Jurkat, Clone E6-1 (cell line): ENCODE measurements at places on chromosomes 2 and 18.

DNA sequence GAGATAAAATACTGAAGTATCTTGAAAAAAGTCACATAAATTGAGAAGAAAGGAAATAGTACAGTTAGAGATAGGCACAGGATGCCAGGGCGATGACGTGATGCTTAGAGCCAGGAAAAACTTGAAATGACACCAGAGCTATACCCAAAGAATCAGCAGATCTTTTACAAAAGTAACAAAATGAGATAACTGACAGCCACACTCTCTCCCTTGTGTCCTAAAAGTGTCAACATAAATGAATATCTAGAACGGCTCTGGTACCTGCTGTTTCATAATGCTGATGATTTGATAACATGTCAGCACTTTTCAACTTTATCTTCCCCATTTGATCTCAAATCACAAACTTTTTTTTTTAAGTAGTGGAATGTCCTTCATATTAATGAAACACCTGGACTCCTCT, 45.6 kb upstream of the ZC3H15 start:
- no peak for DNase-seq

- DNase-seq: no peak
Measured at GRCh38 chr2:224211791-224212190, 172.7 kb upstream of the SERPINE2 start.

- no peak for DNase-seq
Measured at GRCh38 chr2:60073201-60073600, 480.3 kb downstream of the BCL11A start.

- no peak for DNase-seq
Measured at GRCh38 chr2:156124458-156124857, 208.1 kb downstream of the NR4A2 start.

GRCh38 chr2:217370391-217370790, 510.5 kb upstream of the TNP1 start:
- DNase-seq: peak; percentile 11

DNA sequence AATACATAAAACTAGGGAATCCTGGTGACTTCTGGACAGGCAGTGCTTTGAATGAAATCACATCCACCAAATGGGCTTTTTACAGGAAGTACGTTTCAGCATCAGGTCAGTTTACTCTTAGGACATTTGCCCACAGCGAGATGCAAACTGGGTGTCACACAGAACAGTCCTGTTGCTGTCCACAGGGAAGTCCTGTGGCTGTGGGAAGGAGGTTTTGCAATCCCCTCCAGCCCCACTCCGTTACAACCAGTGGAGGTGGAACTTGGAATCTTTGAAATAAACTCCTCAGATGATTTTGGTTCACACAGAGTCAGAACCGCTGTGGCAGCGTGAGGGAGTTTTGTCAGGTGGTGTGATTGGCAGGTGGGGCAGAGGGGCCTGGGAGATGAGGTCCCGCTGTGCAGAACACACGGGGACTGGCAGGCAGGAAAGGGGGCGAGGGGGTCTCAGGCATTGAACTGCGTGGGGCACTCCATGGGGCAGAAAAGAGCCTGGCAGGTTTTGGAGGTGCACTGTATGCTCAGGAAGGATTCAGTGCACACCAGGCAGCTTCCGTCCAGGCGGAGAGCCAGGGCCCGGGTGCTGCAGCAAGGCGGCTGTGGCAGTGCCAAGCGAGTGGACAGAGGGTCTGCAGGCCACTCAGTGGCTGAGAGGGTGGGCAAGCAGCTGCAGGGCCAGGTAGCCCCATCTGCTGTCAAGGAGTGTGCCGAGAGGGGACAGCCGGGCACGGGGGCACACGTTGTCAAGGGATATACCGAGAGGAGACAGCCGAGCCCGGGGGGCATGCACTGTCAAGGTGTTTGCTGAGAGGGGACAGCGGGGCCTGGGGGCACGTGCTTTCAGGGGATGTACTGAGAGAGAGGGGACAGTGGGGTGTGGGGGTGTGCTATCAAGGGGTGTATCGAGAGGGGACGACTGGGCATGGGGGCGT, 148.7 kb downstream of the LDLRAD4 start:
- DNase-seq: no peak

- DNase-seq: no peak
Measured at GRCh38 chr2:39127973-39128372, 7.1 kb upstream of the SOS1 start.

GRCh38 chr2:170481201-170481600, 233.9 kb upstream of the SP5 start:
- DNase-seq: no peak

- DNase-seq: no peak
Measured at GRCh38 chr2:32422133-32422532, 65.3 kb downstream of the BIRC6 start.

DNA sequence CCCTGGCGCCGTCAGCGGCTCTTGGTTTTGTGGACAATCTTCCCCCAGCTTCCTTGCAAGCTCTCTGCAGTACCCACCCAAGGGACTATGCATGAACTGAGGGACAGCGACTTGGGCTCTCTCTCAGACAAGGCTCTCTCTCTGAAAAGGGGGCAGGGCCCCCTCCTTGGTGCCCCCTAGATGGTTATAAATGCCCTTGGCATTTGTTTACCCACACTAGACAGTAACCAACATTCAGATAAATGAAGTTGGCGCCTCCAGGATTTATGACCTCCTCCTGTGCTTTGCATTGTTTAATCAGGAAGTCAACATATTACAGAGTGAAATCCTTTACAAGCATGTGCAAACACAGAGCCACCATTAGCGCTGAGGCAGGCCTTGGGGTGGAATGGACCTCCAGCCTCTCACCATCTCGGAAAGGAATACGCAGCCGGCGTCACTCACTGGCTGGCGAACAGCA, 547.4 kb upstream of the ID2 start:
- no peak for DNase-seq

GRCh38 chr2:215370112-215370965, 58.5 kb downstream of the ATIC start:
- DNase-seq: no peak

DNA sequence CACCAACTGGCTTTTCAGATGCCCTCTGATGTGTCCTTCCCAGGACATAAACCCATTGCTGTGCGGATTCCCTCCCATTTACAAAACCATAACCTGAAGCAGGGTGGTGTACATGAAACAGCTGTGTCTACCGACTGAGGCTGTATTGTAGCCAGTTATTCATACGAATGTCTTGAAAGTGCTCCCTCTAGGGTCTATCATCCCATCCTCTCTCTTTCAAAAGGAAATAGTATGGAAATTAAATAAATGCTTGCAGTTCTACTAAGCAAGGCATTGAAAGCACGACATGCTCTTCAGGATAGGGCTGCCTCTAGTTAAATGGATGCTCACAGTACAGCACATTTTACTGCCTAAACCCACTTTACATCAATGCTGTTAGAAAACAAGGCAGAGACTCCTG, 112.2 kb upstream of the PXDN start:
- no peak for DNase-seq

- no peak for DNase-seq
Measured at GRCh38 chr18:31356025-31356424, 20.6 kb upstream of the DSG4 start.

DNA sequence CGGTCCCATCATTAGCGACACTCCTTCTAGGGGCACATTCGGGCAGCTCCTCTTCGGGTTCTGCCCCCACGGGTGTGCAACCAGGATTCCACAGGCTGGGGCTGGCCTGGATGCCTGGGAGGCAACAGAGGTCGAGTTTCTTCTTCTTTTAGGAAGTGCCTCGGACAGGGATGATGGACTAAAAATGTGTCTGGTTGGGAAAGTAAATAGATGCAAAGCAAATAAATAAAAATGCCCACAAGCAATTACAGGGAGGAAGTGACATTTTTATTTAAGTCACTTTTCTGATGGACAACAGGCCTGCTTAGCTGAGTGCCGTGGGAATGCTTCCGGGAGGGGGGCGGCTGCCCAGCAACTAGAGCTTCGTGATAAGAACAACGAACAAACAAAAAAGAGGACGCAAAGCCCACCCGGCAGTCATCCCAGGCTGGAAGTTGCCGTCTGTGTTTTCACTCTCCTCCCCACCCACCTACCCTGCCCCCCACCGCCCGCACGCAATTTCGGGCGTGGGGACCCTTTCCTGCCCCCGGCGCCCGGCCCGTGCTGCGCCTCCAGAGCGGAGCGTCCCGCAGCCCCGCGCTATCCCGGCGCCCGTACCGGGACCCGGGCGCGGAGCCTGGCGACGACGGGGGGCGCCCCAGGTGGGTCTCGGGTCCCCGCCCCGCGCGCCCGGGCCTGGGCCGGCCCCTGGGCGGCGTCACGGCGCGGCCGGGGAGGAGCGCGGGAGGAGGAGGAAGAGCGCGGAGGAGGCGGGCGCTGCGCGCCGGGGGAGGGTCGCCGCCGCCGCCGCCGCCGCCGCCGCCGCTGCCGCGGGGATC, 412 bp upstream of the NCK2 start:
- DNase-seq: no peak

DNA sequence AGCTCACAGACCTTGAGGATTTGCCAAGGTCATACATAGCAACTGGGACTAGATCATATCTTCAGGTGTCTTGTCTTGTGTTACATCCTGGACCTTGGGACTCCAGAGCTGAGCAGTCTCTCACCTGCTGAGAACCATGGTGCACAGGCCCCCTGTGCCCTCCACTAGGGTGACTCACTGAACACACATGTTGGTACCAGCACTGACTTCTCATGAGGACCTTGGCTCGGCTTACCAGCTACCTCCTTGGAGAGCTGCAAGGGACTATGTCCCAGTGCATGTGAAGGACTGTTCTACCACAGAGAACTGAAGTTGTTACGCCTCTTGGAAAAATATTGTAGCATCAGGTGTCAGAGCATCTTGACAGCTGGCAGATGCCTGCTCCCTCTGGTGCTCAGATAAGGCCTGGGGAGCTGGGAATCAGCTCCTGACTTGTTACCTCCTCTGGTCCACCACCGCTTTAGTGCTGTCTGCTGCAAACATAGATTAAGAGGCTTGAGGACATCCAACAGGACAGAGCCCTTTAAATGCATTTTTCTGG, 72.1 kb downstream of the WDSUB1 start:
- no peak for DNase-seq

- no peak for DNase-seq
Measured at GRCh38 chr18:73653251-73653650, 494.4 kb downstream of the FBXO15 start.

DNA sequence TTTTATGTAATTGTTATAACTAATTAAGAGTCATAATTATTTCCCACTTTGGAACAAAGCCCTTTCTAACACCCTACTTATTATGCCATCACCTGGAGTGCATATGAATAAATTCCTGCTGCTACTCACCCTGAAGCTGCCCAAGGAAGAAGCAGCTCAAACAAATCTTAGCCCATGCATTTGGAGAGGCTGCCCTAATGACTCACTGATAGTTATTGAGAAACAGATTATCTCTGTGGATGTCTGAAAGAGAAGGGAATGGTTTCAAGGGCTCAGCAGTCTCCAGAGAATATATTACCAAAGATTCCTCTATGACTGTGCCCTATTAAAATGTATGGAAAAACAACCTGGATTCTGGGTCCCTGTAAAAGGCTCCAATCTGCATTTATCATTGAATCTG, 81.0 kb downstream of the GPR39 start:
- no peak for DNase-seq

DNA sequence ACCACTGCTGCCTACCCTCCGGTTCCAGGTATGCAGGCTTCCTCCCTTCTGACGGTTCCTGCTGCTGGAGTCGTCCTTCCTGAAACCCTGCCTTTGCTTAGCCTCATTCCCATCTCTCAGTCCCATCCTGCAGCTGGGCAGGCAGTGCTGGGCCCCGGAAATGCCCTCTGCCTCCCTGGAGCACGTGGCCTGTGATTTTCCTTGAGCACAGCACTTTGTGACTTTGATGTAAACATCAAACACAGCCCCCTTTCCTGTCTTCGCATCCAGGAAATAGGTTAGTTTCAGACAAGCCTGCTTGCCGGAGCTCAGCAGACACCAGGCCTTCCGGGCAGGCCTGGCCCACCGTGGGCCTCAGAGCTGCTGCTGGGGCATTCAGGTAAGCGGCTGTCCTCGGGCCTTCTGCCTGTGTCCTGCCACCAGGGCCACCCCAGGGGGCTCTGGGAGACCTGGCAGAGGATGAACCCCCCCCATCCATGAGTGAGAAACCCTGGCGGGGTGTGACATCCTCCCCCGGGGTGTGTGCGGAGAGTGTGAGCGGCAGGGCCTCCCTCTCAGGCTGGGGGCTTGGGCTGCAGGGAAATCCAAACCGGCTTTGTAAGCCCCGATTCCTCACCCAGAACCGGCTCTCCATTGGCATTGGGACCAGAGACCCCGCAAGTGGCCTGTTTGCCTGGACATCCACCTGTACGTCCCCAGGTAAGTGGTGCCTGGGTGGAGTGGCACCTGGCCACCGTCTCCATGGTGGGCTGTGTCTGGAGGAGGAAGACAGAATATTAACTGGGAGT, at the start of gene ZAP70:
Gene ZAP70, plus strand, starts transcription at position 281 of the 788 bp plus-strand sequence. CDS start 10,461 bp downstream, outside the sequence.
- peak; percentile 97 for DNase-seq

DNA sequence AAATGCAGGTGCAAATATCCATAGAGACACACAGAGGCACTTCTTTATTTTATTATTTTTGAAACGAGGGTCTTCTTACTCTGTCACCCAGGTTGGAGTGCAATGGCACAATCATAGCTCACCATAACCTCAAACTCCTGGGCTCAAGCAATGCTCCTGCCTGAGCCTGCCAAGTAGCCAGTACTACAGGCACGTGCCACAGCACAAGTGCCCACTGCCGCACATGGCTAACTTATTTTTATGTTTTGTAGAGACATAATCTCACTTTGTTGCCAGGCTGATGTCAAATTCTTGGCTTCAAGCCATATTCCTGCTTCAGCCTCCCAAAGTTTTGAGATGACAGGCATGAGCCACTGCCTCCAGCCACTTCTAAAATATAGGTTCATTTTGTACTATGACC, 537.6 kb downstream of the THSD7B start:
- no peak for DNase-seq

DNA sequence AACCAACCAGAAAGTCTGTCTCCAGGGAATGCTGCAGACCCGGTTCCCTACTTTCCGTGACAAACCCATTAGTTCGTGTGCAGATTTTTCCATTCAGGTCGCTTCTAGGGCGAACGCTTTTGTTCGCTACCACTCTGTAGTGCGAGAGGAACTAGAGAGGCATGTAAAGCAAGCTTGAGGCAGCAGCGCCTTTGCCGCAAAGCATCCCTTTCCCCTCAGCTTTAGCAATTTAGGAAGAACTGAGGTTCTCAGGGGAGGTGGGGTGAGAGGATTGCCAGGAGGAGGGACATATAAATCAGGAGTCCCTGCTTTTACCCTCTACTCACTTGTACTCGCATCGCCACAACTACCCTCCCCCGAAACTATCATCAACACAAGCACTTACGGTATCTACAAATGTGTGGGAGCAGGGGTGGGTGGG, 748 bp upstream of the ZNF804A start:
- no peak for DNase-seq
